Activated CD4-positive, alpha-beta T cell treated with anti-CD3 and anti-CD28 coated beads, Interleukin-2, amount 10 ng/mL, durations not matched to agents 7 days and 5 days (primary cell): ENCODE measurements at places on chromosomes 16 and 17.

DNA sequence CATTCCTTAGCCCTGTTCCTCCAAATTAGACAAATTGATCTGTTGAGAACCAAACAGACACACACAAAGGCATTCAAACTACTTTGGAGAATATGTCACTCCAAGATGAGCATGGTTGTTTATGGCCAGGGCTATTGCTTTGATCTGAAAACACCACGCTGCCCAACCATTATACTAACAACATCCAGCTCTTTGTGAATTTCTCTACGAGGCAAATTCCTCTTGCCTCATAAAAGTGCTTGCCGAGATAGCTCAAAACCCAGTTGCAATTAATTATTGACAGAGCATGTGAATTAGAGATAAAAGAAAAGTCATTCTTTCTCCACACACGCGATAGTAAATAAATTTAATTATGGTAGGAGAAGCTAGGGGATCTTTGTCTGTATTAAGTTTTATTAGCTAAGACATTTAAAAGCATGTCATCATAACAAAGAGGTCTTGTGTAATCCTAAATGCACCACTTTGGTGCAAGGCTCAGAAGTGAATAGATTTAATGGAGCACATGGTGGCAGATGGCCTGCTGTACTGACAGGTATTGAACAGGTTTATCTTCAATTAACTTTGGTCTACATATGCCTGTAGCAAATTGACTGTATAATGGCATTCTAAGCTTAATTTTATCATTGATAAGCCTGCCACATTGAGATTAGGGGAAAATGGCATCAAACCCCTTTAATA lies 441.8 kb downstream of the HS3ST4 start:
- H3K27ac ChIP-seq, result no peak overlapping the region
- peaks cover 3% of the 10 kb centered on the region for H3K27me3 ChIP-seq
- H3K4me3 ChIP-seq, result no peak overlapping the region
- H3K4me1 ChIP-seq, result no peaks in the 10 kb centered on the region
- H3K36me3 ChIP-seq, result no peaks in the 10 kb centered on the region
- DNase-seq, result no peak

GRCh38 chr17:33144837-33145236 lies 148.3 kb downstream of the ASIC2 start:
- no peak for DNase-seq
- H3K27me3 ChIP-seq, result peaks cover 1% of the 10 kb centered on the region
- no peak overlapping the region for H3K27ac ChIP-seq
- H3K36me3 ChIP-seq, result no peaks in the 10 kb centered on the region

GRCh38 chr17:68468334-68468733 lies 11.0 kb upstream of the WIPI1 start:
- H3K4me1 ChIP-seq, result peaks cover 13% of the 10 kb centered on the region
- H3K36me3 ChIP-seq, result no peaks in the 10 kb centered on the region
- H3K27me3 ChIP-seq, result peaks cover 31% of the 10 kb centered on the region
- H3K27ac ChIP-seq, result no peak overlapping the region
- no peak for DNase-seq
- H3K4me3 ChIP-seq, result no peak overlapping the region

GRCh38 chr17:65985571-65985970 lies 206.4 kb downstream of the CEP112 start:
- H3K4me1 ChIP-seq, result no peaks in the 10 kb centered on the region
- no peak for DNase-seq
- peaks cover 4% of the 10 kb centered on the region for H3K36me3 ChIP-seq

- H3K4me3 ChIP-seq, result no peak overlapping the region
- H3K27me3 ChIP-seq, result no peaks in the 10 kb centered on the region
Observed at GRCh38 chr17:7426896-7427489, 1.6 kb downstream of the SPEM2 start.

DNA sequence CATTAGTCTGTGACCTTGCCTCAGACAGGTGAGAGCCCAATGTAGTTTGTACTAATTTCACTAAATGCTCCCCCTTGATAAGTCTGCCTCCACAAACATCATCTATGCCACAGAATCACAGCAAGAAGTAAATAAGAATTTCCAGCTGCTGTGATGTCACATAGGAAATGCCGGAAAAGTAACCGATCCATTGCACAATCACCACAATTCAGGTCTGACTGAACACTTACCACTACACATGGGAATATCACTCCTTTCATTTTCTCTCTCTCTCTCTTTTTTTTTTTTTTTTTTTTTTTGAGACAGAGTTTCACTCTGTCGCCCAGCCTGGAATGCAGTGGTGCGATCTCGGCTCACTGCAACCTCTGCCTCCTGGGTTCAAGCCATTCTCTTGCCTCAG lies 79.0 kb upstream of the CDH11 start:
- H3K27me3 ChIP-seq, result no peaks in the 10 kb centered on the region
- H3K4me1 ChIP-seq, result no peaks in the 10 kb centered on the region
- H3K4me3 ChIP-seq, result no peak overlapping the region
- no peaks in the 10 kb centered on the region for H3K36me3 ChIP-seq

DNA sequence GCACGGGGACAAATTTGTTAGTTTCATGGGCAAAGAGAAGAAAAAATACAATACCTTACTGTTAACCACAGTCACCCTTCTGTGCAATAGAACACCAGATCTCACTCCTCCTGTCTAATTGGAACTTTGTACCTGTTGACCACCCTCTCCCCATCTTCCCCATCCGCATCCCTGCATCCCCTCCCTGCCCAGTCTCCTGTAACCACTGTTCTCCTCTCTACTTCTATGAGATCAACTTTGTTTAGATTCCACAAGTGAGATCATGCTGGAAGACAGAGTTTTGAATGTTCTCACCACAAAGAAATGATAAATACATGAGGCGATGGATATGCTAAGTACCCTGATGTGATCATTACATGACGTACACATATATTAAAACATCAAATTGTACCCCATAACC lies 47.7 kb downstream of the CLEC16A start:
- H3K27me3 ChIP-seq, result no peaks in the 10 kb centered on the region
- peaks cover 88% of the 10 kb centered on the region for H3K4me1 ChIP-seq
- no peak for DNase-seq
- H3K27ac ChIP-seq, result peak overlapping the region; percentile 70

- peaks cover 2% of the 10 kb centered on the region for H3K36me3 ChIP-seq
- peaks cover 26% of the 10 kb centered on the region for H3K4me1 ChIP-seq
- H3K27ac ChIP-seq, result no peak overlapping the region
- no peak overlapping the region for H3K4me3 ChIP-seq
- H3K27me3 ChIP-seq, result peaks cover 68% of the 10 kb centered on the region
- no peak for DNase-seq
Observed at GRCh38 chr17:48993951-48994350, 3.2 kb upstream of the IGF2BP1 start.

DNA sequence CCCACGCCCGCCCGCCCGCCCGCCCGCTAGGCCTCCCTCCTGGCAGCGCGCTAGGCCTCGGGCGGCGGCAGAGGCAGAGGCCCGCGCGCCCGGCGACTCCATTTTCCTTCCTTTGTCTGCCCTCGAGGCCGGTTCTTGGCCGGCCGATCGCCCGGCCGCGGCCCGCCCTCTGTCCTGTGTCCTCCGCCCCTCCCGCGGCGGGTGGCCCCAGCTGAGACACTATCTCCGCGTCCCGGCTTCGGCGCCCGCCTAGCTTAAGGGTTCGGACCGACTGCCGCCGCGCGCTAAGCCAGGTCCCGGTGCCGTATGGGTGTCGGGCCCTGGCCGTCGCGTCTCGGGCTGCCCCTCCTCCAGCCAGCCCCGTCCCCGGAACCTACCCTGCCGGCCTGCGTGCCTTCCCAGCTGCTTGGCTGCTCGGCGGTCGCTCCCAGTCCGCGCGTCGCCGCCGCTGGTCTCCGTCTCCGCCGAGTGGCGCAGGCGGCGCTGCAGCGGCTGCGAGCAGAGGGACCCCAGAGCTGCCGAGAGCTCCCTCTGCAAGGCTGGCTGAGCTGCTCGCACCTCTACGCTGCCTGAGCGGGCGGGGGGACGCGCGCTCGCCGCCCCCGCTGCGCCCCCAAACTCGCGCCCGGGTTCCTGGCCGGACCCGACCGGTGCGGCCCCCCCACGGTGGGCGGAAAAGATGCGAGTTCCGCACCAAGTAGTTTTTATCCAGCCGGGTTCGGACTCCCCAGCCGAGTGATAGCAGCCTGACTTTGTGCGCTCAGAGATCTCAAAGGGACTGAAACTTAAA lies 787 bp downstream of the CTCF start:
- peak overlapping the region; percentile 98 for H3K27ac ChIP-seq
- peak overlapping the region; percentile 85 for H3K4me3 ChIP-seq
- peak; percentile 51 for DNase-seq
- H3K4me1 ChIP-seq, result peaks cover 47% of the 10 kb centered on the region
- H3K27me3 ChIP-seq, result no peaks in the 10 kb centered on the region

DNA sequence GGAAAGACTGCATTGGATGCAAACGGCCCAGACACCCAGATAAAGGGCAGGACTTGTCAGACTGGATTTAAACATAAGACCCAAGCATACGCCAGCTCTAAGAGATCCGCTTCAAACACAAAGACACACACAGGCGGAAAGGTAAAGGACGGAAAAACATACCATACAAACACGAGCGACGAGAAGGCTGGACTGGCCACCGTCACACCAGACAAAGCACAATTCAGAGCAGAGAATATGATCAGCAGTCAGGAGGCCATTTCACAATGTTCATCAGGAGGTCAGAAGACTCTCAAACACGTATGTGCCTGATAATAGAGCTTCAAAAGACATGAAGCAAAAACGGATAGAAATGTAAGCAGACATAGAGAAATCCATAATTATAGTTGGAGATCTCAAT lies 84.9 kb upstream of the GNG13 start:
- no peaks in the 10 kb centered on the region for H3K4me1 ChIP-seq
- no peaks in the 10 kb centered on the region for H3K27me3 ChIP-seq
- no peak for DNase-seq

GRCh38 chr17:75595284-75595919 lies 7.8 kb downstream of the MYO15B start:
- H3K4me1 ChIP-seq, result peaks cover 7% of the 10 kb centered on the region
- H3K27ac ChIP-seq, result no peak overlapping the region
- H3K27me3 ChIP-seq, result no peaks in the 10 kb centered on the region
- no peak overlapping the region for H3K4me3 ChIP-seq
- no peak for DNase-seq

DNA sequence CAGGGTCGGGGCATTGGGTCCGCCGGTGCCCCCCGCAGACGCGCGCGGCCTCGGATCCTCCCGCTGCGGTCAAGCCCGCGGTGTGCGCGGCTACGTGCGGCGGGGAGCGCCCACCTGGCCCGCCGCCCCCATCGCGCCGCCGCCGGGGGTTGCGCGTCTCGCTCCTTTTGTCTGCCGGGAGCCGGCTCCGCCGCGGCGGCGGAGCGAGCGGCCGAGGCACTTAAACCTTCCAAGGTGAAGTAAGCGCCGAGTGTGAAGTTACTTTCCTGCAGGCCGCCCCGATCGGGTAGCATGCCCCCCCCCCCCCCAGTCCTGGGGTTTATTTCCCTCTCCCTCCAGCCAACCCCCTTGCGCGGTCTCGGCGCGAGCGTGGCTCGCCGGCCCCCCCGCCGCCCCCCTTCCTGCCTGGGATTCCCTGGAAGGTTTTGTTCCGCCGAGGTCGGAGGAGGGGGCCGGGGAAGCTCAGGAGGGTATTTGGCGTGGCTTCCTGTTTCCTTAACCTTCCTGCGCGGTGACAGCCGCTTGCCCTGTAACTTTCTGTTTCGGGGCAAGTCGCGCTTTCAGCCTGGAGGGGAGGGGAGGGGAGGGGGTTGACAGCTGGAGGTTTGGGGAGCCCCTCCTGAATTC lies 56.6 kb upstream of the GSE1 start:
- peaks cover 3% of the 10 kb centered on the region for H3K27me3 ChIP-seq
- peak overlapping the region; percentile 91 for H3K4me3 ChIP-seq
- H3K4me1 ChIP-seq, result peaks cover 39% of the 10 kb centered on the region
- H3K27ac ChIP-seq, result peak overlapping the region; percentile 86

GRCh38 chr16:82995924-82996441 lies 369.2 kb downstream of the CDH13 start:
- H3K27me3 ChIP-seq, result no peaks in the 10 kb centered on the region
- H3K4me1 ChIP-seq, result no peaks in the 10 kb centered on the region
- H3K36me3 ChIP-seq, result no peaks in the 10 kb centered on the region
- no peak overlapping the region for H3K27ac ChIP-seq

GRCh38 chr17:17605729-17606088 lies 14.2 kb upstream of the PEMT start:
- DNase-seq, result no peak
- H3K27me3 ChIP-seq, result no peaks in the 10 kb centered on the region
- no peak overlapping the region for H3K4me3 ChIP-seq
- H3K4me1 ChIP-seq, result no peaks in the 10 kb centered on the region
- H3K36me3 ChIP-seq, result no peaks in the 10 kb centered on the region
- no peak overlapping the region for H3K27ac ChIP-seq

- peaks cover 50% of the 10 kb centered on the region for H3K4me1 ChIP-seq
- no peak overlapping the region for H3K27ac ChIP-seq
- peaks cover 12% of the 10 kb centered on the region for H3K36me3 ChIP-seq
- no peak overlapping the region for H3K4me3 ChIP-seq
Observed at GRCh38 chr17:66435182-66435581, 132.8 kb downstream of the PRKCA start.

- H3K4me1 ChIP-seq, result peaks cover 14% of the 10 kb centered on the region
- no peak overlapping the region for H3K27ac ChIP-seq
- H3K27me3 ChIP-seq, result peaks cover 12% of the 10 kb centered on the region
- no peak overlapping the region for H3K4me3 ChIP-seq
- no peaks in the 10 kb centered on the region for H3K36me3 ChIP-seq
- DNase-seq, result no peak
Observed at GRCh38 chr16:50837324-50837723, 95.4 kb downstream of the CYLD start.

DNA sequence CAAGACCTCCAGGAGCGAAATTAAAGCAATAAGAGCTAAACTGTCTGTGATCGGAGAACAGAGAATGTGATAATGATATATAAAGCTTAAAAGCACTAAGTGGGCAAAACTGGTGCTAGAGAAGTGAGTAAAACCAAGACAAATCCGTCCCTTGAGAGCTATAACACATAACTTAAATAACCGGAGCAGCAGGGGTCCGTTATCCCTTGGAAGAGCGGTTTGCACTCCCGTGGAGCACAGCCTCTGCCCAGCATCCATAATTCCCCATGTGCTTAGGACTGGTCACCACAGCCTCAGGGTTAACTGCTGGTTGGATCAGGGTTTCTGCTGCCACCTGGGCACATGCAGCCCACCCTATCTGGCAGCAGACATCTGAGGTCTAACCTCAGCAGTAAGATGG lies 489.0 kb downstream of the NPIPA7 start:
- peaks cover 1% of the 10 kb centered on the region for H3K27me3 ChIP-seq
- no peak overlapping the region for H3K4me3 ChIP-seq
- DNase-seq, result no peak
- no peaks in the 10 kb centered on the region for H3K36me3 ChIP-seq
- no peak overlapping the region for H3K27ac ChIP-seq
- H3K4me1 ChIP-seq, result no peaks in the 10 kb centered on the region

- no peak overlapping the region for H3K27ac ChIP-seq
- H3K4me3 ChIP-seq, result no peak overlapping the region
- no peaks in the 10 kb centered on the region for H3K27me3 ChIP-seq
- DNase-seq, result no peak
- no peaks in the 10 kb centered on the region for H3K4me1 ChIP-seq
Observed at GRCh38 chr16:7703672-7704071, 371.0 kb downstream of the RBFOX1 start.
